Left ventricle myocardium superior (tissue), 1 donor: ENCODE measurements at places on chromosomes 11 and 22.
A peak's percentile ranks its signal among the peaks of the same experiment; 100 is the strongest.

GRCh38 chr11:3859373-3859881, 4.0 kb downstream of the STIM1 start:
- DNase-seq: peak; percentile 83

GRCh38 chr11:131934006-131934405, 563.6 kb downstream of the NTM start:
- no peak for DNase-seq

- DNase-seq: no peak
Observed at GRCh38 chr11:22392561-22392960, 54.4 kb downstream of the SLC17A6 start.

DNA sequence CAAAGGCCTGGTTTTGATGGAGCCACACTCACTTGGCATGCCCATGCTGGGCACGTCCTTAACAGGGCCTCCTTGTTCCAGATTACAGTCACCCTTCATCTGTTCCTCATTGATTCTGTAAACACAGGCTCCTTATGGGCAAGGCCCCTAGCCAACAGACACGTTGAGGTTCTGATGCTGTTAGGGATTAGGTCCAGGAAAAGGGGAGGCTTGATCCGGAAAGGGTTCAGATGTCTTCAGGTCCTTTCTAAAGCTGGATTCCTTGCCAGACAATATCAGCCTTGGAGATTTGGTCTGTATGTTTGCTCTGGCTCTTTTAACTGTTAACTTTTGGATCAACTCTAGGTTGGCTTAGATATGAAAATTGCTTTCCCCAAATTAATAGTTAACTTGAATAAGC, 46.9 kb upstream of the PRSS23 start:
- no peak for DNase-seq

DNA sequence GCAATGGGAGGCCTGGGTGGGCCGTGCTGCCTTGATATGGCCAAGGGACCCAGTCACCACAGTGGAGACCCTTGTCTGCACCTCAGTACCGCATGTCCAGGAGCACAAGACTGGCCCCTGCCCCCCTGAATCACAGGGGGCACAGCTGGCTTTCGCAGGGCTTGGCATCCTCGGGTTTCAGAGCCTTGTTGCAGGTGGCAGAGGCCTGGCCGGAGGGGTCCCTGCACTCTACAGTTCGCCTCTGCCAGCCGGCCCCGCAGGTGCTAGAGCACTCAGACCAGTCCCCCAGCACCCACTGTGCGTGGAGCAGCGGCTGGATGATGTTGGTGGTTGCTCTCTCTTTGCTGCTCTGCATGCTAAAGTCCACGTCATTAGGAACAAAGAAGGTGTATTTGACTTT, 23.0 kb downstream of the ADAMTS8 start:
- no peak for DNase-seq

DNA sequence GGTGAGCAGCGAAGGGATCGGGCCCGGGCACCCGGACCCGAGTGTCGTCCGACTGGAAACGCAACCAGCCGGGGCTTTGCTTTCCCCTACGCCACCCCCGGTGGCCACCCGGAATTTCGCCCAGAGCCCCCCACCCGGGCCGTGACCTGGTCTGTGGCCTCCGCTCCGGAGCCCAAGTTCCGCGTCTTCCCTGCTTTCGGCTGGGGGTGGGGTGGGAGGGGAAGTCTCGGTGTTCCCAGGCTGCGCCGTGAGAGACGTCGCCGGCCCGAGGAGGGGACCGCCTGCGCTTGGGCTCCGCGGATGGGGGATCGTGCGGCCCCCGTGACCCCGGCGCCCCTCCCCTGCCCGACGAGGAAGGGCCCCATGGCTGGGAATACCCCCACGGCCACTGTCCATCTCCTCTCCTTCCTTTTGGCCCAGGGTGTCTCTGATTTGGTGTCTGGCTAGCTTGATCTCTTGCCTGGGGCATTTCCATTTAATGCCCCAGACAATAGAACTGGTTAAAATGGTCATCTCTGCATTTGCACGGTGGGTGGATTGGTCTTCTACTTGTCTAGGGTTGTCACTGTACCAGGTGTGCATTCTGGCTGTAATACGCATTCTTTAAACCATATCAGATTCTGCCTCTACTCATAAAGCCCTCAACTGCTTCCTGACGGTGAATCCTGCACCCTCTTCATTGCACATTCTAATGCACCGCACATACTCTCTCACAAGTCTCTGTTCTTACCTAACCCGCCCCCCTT, 789 bp downstream of the SIK2 start:
- no peak for DNase-seq
